Activated CD4-positive, CD25-positive, alpha-beta regulatory T cell treated with anti-CD3 and anti-CD28 coated beads, Interleukin-2, amount 50 U/mL, for 16 hours (primary cell): ENCODE measurements at places on chromosomes 12 and 14.

DNA sequence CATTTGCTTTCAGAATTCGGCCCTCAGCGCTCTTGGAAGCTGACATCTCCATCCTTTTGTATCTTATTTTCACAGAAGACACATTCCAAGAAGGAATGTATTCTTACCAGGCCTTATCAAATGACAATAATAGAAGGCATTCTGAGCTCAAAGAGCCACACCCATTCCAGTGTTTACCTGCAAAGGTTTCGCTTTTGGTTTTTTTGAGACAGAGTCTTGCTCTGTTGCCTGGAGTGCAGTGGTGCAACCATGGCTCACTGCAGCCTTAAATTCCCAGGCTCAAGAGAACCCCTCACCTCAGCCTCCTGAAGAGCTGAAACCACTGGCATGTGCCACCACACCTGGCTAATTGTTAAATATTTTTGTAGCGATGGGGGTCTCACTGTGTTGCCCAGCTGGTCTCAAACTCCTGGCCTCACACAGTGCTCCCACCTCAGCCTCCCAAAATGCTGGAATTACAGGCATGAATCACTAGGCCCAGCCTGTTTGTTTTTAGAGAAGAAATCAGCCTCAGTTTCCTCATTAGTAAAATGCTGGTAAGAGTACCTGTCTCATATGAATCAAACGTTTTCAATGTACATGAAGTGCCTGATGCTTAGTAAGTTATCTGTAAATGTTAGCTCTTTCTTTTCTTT, 69.2 kb downstream of the SLC6A12 start:
- DNase-seq = no peak

- DNase-seq = no peak
Measured at GRCh38 chr12:76866726-76867125, 12.1 kb downstream of the CSRP2 start.

DNA sequence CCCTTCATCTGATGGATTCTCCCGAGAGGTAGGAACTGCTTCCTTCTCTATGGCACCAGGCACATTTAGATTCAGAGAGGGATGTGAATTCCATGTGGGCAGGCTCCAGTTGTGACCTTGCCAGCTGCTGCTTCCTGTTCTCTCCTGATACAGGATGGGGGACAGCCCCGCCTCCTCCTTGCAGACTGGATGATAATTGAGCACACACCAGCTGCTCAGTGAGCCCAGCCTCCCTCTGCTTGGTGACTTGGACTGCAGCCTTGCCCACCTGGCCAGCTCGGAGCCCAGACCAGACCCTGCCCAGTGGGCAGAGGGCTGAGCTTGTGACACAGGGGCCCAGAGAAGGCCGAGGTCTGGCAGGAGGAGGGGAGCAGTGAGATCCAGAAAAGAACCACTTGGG, 90.2 kb downstream of the CALM1 start:
- no peak for DNase-seq

DNA sequence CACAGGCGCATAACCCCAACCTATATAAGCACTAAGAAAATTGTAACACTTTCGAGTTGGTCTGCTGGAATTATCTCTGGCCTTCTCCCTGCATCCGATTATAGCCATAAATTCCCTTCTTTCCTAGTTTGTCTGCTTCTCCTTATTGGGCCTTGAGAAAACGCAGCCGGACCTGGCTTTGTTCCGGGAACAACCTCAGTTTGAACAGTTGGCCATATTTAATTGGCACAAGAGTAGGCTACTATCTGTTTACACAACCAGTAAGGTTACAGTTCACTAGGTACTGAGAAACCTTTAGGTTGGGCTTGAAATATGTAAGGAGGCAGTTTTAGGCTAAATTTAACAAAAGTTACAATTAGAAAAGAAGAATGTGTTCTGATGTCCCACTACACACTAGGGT, 176.1 kb downstream of the IPO8 start:
- DNase-seq = no peak

DNA sequence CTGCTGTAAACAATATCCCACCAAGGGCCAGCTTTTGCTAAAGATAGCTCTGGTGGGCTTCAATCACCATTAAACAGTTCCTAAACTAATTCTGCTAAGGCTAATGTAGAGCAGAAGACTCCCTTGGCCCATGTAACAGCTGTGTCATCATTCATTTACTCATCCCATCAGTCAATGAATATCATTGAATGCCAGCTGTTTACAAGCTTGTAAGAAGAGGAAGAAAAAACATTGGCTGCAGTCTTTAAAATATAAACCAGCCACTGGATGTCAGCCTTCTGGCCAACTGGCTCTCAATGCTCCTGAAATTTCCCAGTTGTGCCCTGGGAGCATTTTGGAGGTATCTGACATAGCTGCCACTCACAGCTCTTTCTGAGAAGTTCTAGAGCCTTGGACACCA, 18.0 kb upstream of the MAP3K9 start:
- no peak for DNase-seq

GRCh38 chr12:42589465-42590329, at the start of gene PRICKLE1:
TSS of gene PRICKLE1 (minus strand) at chr12:42589746. CDS start at chr12:42472516, 117,230 bp downstream.
- DNase-seq = no peak

DNA sequence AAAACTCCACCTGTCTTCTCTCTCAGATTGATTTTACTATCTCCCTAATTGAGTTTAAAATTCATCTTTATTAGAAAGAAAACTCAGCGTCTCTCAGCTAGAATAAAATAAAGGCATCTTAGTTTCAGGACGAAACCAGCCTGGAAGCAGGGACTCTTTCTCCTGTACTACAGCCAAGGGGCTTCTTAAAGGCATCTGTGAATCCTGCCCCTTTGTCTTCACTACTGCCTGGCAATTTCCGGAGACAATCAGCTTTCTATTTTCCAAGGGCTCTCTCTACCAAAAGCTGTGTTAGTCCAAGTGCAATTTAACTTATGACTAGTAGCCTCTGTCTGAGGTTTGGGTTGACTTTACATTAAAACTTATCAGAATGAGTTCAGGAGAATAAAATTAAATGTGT, 623.3 kb upstream of the FOXG1 start:
- DNase-seq = no peak

GRCh38 chr12:9883175-9883574, 1.9 kb downstream of the KLRF2 start:
- DNase-seq = no peak

GRCh38 chr12:80472911-80473500, 29.0 kb downstream of the PTPRQ start:
- no peak for DNase-seq

DNA sequence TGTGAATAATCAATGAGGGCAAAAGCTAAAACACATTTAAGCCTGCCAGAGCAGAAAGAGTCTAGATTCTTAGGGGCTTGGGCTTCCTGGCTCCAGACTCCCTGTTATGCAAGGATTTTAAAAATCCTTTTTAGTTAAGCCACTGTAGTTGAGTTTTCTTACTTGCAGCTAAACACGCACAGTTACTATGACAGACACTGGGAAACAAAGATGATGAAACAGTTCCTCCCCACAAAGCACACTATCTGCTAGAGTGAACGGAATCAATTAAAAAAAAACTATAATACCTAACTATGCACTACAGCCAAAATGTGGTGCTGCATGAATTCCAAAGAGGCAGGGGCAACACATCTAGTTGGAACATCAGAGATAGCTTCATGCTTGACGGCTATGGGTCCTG, 28.2 kb downstream of the RPS6KA5 start:
- no peak for DNase-seq

DNA sequence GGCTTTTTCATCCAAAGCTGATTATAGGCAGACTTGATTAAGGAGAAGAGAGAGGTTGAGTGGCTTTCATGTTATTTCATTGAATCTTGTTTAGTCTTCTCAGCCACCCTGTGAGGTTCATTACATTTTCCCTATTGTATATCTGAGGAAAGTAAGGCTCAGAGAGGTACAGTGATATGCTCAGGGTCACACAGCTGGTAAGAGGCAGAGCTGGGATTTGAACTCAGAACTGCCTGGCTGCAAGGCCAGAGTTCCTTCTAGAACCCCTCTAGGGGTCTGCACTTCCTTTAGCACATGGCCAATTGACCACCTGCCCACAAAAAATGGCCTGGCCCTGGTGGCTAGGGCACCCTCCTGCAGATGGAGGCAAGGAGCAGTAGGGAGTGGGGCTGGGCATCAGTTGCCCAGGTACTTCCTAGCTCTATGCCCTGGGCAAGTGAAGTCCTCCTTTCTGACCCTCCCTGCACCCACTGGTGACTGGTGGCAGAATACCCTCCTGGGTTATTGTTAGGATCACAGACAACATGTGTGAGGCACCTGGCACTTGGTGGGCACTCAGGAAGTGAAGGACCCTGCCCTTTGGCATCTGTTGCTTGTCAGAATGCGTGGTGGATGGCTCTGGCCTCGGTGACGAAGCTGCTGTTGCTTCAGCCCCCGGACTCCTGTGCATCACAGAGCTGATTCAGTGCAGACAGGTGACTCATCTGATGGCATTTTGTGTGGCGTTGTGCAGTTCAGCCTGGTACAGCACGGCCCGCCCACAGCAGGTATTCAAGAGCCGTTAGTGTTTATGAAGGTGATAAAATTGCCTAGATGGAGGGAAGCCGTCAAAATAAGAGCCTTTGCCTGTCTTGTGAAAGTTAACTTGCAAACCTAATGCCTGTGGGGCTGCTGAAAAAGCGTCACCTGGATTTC, 115.8 kb downstream of the SLC25A47 start:
- peak; percentile 5 for DNase-seq

DNA sequence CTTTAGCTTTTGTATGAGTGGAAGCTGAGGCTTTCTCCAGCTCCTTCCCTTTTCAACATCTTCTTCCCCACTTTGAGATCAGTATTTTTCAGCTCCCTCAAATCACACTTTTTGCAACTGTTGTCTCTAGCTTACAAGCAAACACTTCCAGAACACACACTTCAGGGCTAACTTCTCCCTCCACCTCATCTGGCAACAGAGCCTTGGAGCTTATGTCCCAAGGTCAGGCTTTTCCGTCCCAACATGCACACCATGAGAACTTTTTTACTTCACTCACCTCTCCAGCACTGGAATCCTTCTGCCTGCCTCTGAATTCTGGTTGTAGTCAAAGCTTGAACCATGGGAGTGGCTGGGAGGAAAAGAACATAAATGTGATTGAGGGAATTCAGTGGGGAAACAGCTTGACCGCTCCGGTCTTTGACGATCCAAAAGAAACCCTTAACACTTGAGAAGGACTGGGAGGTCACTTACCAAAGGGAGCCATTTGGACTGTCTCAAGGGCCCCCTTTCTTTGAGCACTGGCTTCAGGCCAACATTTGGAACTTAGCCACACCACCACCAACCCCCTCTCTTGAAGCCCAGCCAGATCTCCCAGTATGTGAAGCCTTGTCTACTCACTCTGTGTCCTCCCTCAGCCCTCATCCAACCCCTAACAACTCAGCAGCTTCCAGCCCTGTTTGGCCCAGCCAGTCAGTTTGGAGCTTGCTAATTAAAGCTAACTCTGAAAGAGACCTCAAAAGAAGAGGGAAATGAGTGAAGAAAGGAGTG, 3.9 kb upstream of the BLOC1S1 start:
- DNase-seq = no peak

DNA sequence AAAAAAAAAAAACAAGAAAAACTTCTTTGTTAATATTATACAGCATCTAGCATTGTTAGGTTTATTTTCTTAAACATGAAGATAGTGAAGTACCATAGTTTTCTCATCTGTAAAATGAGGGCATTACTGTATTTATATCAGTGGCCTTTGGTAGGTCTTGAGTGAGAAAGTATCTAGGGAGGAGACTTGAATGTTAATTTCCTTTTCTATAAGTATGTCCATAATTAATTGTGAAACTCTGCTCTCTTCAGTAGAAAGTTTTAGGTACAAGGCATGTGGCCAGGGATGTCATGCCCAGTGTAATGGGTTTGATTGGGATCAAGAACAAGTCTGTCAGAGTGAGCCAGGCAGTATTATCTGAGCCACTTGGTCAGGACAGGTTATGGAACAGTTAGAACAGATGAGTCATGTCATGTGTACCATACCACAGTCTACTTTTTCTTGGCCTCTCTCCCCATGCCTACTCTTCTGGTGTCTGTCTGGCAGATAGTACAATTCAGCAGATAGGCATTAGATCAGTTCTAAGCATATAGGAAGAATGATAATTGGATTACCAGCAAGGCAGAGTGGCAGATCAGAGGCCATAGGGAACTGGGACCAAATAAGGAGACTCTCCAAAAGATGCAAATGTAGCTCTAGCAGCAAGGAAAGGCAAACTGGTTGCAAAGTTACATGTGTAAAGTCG, 30.4 kb downstream of the FBXO34 start:
- no peak for DNase-seq

DNA sequence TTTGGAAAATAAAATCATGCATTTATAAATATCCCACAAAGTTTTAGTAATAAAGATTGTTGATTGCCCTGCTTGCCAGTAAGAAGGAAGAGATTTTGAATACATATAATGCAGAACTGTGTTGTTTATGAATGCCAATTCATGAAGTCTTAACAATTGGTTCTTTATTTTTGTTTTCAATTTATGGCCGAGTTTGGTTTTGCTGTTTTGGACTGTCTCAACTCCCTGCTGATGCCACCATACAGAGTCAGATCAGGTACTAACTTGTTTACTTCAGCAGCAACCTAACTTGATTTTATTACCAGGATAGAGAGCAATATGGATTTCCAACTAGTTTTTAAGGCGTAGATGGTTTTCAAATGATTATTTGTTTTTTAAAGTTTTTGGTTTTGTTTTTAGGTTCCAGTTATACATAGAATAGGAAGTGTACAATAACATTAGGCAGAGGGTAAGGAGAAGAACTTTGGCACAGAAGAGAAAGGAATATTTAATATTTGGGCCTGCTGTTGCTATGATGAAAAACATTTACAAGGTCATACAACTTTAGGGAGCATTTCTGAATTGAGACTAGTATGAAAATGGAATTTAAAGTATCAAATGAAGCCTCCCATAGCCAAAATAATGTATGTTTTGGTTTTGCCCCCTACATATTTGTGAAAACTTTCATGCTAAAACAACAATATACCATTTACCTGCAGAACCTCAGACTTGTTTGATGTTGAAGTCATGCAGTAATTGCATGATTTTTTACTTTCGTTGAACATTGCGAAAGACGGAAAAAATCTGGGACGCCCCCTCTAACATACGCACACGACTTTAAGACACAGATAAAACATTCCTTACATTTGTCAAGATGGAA, 904 bp upstream of the FAM177A1 start:
- DNase-seq = no peak
